ENCODE measurements at places on chromosomes 5 and 9. TPM values are rescaled to one million over a fixed set of nuclear protein-coding genes. Genes with fewer than 3 reads are reported as not detected.

The GABRB2 gene
- total RNA-seq, result 1.9 TPM

The PTTG1 gene
- total RNA-seq, result 229 TPM

The NCS1 gene
- 47.6 TPM for total RNA-seq

The MUSK gene
- total RNA-seq, result not detected

The EMB gene
- total RNA-seq, result 48.4 TPM

The TMEM215 gene
- 0.67 TPM for total RNA-seq

The DEPDC1B gene
- total RNA-seq, result 67.4 TPM

The CARD9 gene
- 1.1 TPM for total RNA-seq

The SLC6A18 gene
- not detected for total RNA-seq

The C5orf52 gene
- not detected for total RNA-seq

The GRXCR2 gene
- total RNA-seq, result not detected

The SAPCD2 gene
- 30.3 TPM for total RNA-seq

DNA sequence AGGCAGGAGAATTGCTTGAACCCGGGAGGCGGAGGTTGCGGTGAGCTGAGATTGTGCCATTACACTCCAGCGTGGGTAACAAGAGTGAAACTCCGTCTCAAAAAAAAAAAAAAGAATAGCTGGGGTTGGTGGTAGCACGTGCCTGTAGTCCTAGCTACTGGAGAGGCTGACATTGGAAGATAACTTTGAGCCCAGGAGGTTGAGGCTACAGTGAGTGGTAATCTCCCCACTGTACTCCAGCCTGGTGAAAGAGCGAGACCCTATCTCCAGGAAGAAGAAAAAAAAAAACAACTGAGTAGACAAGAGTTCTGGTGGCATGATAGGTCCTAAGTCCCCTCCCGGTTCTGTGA is 26.3 kb downstream of the GOLGA2 start:
- peak overlapping the region; percentile 83 for H3K4me3 ChIP-seq
- no peaks in the 10 kb centered on the region for H3K36me3 ChIP-seq
- DNase-seq, result no peak
- no peaks in the 10 kb centered on the region for H3K27me3 ChIP-seq
- H3K27ac ChIP-seq, result no peak overlapping the region

GRCh38 chr9:119240546-119240945 is 128.7 kb downstream of the BRINP1 start:
- no peaks in the 10 kb centered on the region for H3K27me3 ChIP-seq
- H3K36me3 ChIP-seq, result no peaks in the 10 kb centered on the region
- H3K4me1 ChIP-seq, result no peaks in the 10 kb centered on the region
- no peak overlapping the region for H3K4me3 ChIP-seq
- H3K27ac ChIP-seq, result no peak overlapping the region
- DNase-seq, result no peak

DNA sequence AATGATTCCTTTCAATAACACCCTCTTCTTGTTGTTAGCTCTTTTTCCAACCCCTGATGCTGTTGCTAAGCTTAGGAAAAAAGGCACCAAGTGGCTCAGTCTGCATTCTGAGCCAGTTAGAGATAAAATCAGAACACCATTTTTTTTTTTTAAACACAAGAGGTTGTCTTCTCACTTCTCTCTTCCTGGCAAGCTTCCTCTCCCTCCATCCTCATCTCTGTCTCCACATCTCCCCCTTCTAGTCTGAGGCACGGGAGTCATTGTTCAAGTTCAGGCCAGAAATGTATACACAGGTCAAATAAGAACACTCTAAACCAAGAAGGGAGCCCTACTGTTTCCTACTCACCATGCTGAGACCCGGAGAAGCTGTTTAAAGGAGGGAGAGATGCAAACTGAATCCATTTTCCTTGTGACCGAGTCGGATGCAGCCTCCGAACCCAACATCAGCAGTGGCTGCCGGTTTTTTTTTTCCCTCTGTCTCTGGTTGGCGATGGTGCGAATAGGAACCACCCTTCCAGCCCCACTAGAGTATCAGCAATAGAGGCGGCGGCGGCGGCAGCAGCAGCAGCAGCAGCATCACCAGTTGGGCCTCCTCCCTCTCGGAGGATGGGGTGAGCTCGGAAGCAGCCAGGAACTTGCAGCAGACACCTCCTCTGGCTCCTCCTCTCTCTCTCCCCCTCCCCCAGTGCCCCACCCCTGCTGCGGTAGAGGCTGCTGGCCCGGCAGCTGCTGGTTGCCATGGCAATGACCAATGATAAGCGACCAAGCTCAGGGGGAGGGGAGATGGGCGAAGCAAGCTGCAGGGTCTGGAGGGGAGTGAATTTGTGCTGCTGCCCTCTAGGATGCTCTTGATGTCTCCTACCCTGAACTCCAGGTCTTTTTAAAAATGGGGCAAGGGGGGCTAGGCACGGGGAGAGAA is at the start of gene JAKMIP2:
Gene JAKMIP2 (minus strand): TSS at position 619 of the 919 bp plus-strand sequence. CDS start 110,922 bp downstream, outside the sequence.
- H3K4me1 ChIP-seq, result no peaks in the 10 kb centered on the region
- DNase-seq, result peak; percentile 97
- H3K4me3 ChIP-seq, result peak within 1 kb of the TSS; percentile 85
- H3K27ac ChIP-seq, result peak within 1 kb of the TSS; percentile 88
- no peaks in the 10 kb centered on the region for H3K36me3 ChIP-seq
- no peaks in the 10 kb centered on the region for H3K27me3 ChIP-seq

- H3K4me3 ChIP-seq, result no peak overlapping the region
- peaks cover 17% of the 10 kb centered on the region for H3K36me3 ChIP-seq
- no peaks in the 10 kb centered on the region for H3K27me3 ChIP-seq
- H3K27ac ChIP-seq, result no peak overlapping the region
- no peaks in the 10 kb centered on the region for H3K4me1 ChIP-seq
These were observed 4.3 kb downstream of the BBLN start for GRCh38 chr9:128164307-128164885.

DNA sequence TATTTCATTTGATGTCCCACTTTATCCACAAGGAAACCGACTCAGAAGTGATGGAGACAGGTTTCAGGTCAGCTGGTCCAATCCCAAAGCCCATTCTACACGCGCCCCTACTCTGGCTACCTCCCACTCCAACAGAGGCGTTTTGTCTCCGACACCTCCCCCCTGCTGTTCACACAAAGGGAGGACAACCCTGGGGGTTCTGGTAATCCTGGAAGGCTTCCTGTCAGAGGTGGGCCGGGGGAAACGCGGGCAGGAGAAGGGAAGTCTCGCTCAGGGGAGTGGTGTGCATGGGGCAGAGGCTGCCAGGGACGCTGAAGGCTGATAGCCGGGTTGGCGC is 39.7 kb upstream of the GABRP start:
- no peak for DNase-seq
- no peak overlapping the region for H3K4me3 ChIP-seq
- peaks cover 3% of the 10 kb centered on the region for H3K4me1 ChIP-seq
- no peaks in the 10 kb centered on the region for H3K36me3 ChIP-seq
- H3K27ac ChIP-seq, result no peak overlapping the region

- no peaks in the 10 kb centered on the region for H3K4me1 ChIP-seq
- no peaks in the 10 kb centered on the region for H3K36me3 ChIP-seq
- no peak for DNase-seq
- H3K4me3 ChIP-seq, result no peak overlapping the region
- H3K27me3 ChIP-seq, result no peaks in the 10 kb centered on the region
These were observed 23.1 kb upstream of the FRRS1L start for GRCh38 chr9:109190151-109190550.

GRCh38 chr5:19928562-19929421 is 59.2 kb downstream of the CDH18 start:
- no peak for DNase-seq
- peaks cover 15% of the 10 kb centered on the region for H3K4me1 ChIP-seq
- H3K27me3 ChIP-seq, result no peaks in the 10 kb centered on the region
- H3K27ac ChIP-seq, result no peak overlapping the region

- H3K36me3 ChIP-seq, result no peaks in the 10 kb centered on the region
- H3K27me3 ChIP-seq, result no peaks in the 10 kb centered on the region
- H3K4me3 ChIP-seq, result no peak overlapping the region
- H3K27ac ChIP-seq, result no peak overlapping the region
- H3K4me1 ChIP-seq, result peaks cover 15% of the 10 kb centered on the region
- DNase-seq, result no peak
These were observed 53.2 kb upstream of the NCS1 start for GRCh38 chr9:130118841-130119518.

- peaks cover 5% of the 10 kb centered on the region for H3K4me1 ChIP-seq
- no peak overlapping the region for H3K4me3 ChIP-seq
- no peak overlapping the region for H3K27ac ChIP-seq
- H3K27me3 ChIP-seq, result no peaks in the 10 kb centered on the region
- DNase-seq, result no peak
- H3K36me3 ChIP-seq, result no peaks in the 10 kb centered on the region
These were observed 2.3 kb upstream of the ENG start for GRCh38 chr9:127856729-127857116.

GRCh38 chr5:175894793-175895192 is 23.4 kb downstream of the CPLX2 start:
- H3K4me1 ChIP-seq, result no peaks in the 10 kb centered on the region
- H3K36me3 ChIP-seq, result no peaks in the 10 kb centered on the region
- no peak overlapping the region for H3K27ac ChIP-seq
- H3K4me3 ChIP-seq, result no peak overlapping the region
- no peak for DNase-seq

DNA sequence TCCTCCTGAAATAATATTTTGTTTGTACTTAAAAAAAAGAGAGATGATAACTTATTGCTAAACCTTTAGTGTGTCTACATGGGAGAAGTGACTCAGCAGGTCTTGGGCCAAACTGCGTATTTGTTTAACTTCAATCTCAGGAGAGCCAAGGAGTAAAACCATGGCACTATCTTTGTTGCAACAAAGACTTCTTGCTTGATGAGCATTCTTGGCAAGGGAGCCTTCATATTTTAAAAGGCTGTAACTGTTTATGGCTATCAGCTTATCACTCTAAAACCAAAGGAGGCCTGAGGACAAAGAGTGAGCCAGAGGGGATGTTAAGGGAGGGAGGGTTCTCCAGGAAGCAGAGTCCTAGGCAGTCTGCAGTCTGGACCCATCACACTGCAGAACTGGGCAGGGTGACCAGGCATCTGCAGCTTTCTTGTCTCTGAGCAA is 216.2 kb upstream of the S1PR3 start:
- H3K27me3 ChIP-seq, result no peaks in the 10 kb centered on the region
- DNase-seq, result no peak
- no peaks in the 10 kb centered on the region for H3K36me3 ChIP-seq
- no peaks in the 10 kb centered on the region for H3K4me1 ChIP-seq
- no peak overlapping the region for H3K4me3 ChIP-seq

GRCh38 chr5:124180875-124181461 is 565.5 kb downstream of the ZNF608 start:
- no peaks in the 10 kb centered on the region for H3K27me3 ChIP-seq
- H3K4me3 ChIP-seq, result no peak overlapping the region
- no peaks in the 10 kb centered on the region for H3K4me1 ChIP-seq
- DNase-seq, result no peak
- no peaks in the 10 kb centered on the region for H3K36me3 ChIP-seq

- H3K36me3 ChIP-seq, result no peaks in the 10 kb centered on the region
- peaks cover 5% of the 10 kb centered on the region for H3K27me3 ChIP-seq
- H3K4me3 ChIP-seq, result no peak overlapping the region
- H3K4me1 ChIP-seq, result peaks cover 3% of the 10 kb centered on the region
- no peak overlapping the region for H3K27ac ChIP-seq
These were observed 48.6 kb downstream of the DUSP1 start for GRCh38 chr5:172722327-172722815.

All from H1 (cell line).